NCI-H2107 (cell line): ENCODE measurements at places on chromosomes 12 and 14.
A peak's percentile ranks its signal among the peaks of the same experiment; 100 is the strongest.

- DNase-seq, result no peak
Observed at GRCh38 chr14:38074754-38075153, 132.9 kb upstream of the SSTR1 start.

DNA sequence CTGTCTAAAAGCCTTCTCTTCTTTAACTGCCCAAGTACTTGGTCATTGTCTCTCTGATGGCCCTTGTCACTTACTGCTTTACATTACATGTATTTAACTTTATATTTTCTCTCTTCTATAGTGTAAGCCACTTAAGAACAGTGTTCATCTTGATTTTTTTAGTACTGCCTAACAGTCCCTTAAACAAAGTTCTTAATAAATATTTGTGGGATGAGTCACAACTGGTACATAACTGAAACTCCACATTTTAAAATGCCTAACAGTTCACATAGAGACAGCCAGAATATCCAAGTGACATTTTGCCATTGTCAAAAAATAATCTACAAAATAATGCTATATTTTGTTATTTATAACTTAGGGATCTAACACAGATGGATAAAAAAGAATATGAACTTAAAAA lies 146.6 kb downstream of the STXBP6 start:
- DNase-seq, result no peak

DNA sequence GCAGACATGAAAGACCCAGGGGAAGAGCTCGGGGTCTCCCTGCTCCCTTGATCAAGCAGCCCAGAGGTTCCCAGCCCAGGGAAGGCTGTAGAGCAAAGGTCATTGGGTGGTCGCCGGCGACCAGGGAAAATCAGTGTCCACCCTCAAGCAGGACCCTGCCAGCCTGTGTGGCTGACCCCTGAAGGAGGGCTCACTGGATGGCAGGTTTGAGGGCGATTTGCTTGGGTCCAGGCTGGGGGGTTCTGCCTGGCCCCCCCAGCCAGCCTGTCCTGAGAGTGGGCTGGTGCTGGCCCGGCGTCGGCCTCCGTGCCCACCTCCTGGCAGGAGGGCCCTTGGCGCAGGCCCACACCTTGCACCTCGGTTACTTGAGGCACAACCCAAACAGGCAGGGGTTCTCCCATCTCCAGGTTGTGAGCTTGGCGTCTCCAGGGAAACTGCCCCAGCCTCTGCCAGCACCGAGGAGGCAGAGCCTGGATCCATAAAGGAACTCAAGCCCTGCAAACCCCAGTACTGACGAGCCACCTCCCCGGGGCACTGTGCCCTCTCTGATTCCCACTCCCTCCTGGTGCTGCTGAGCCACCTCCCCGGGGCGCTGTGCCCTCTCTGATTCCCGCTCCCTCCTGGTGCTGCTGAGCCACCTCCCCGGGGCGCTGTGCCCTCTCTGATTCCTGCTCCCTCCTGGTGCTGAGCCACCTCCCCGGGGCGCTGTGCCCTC lies 329.0 kb upstream of the SFSWAP start:
- no peak for DNase-seq

- DNase-seq, result no peak
Observed at GRCh38 chr12:65327207-65328076, 49.0 kb downstream of the MSRB3 start.

GRCh38 chr12:25861226-25861625 lies 97.3 kb upstream of the RASSF8 start:
- no peak for DNase-seq

GRCh38 chr14:97413022-97413539 lies 615.9 kb downstream of the VRK1 start:
- DNase-seq, result no peak

GRCh38 chr14:24895243-24895583 lies 154.7 kb downstream of the STXBP6 start:
- no peak for DNase-seq

- DNase-seq, result peak; percentile 29
Observed at GRCh38 chr12:104457746-104458693, 1.3 kb downstream of the CHST11 start.

- DNase-seq, result no peak
Observed at GRCh38 chr12:60349232-60349978, 753.6 kb downstream of the SLC16A7 start.

GRCh38 chr14:105588236-105588860 lies 62.0 kb downstream of the TMEM121 start:
- no peak for DNase-seq

- DNase-seq, result no peak
Observed at GRCh38 chr12:89622115-89622514, 86.5 kb downstream of the ATP2B1 start.

- no peak for DNase-seq
Observed at GRCh38 chr12:89848732-89849131, 140.1 kb upstream of the ATP2B1 start.

DNA sequence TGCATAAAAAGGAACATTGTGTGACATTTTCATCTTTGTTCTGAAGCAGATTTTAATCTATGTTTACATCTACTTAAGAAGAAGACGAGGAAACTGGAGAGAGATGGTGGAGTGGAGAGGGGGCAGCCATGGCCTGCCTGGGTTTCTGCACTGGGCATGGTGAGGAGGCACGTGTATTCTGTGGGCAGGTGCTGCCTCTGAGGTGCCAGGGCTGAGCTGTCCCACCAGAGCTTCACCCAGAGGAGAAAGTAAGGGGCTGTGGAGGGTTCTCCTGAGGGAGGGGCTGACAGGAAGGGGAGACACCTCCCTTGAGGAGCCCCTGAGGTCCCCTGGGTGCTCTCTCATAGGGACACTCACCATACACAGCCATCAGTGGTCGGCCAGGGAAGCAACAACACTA lies 372.4 kb upstream of the OR4E1 start:
- no peak for DNase-seq

- no peak for DNase-seq
Observed at GRCh38 chr12:40033242-40033630, 72.6 kb downstream of the SLC2A13 start.

DNA sequence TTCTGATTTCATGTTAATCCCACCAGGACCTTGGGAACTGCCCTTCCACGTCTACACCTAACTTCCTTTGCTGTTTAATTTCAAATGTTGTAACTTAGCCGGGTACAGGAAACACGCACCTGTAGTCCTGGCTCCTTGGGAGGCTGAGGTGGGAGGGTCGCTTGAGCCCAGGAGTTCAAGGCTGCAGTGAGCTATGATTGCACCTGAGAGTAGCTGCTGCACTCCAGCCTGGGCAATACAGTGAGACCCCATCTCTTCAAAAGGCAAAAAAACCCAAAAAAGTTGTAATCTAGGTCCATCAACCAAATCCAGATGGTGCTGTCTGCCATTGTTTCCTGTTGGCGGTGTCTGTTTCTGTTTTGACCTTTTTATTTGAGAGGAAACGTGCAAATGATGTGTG lies 14.5 kb downstream of the BCL7A start:
- no peak for DNase-seq

- no peak for DNase-seq
Observed at GRCh38 chr12:30845676-30846075, 80.9 kb upstream of the TSPAN11 start.

GRCh38 chr12:69501154-69501895 lies 31.1 kb downstream of the FRS2 start:
- no peak for DNase-seq

DNA sequence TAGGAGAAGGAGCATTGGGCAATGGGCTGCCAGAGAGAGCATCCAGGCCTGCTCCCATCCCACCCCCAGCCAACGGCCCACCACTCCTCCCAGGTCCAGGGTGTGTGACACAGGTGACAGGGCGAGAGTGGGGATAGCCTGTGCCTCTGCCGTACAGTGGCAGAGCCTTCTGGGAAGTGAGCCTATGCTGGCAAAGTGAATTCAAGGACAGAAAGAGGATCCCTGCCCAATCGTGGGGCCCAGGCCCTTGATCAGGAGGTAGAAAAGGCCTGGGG lies 553 bp upstream of the KRT79 start:
- no peak for DNase-seq

DNA sequence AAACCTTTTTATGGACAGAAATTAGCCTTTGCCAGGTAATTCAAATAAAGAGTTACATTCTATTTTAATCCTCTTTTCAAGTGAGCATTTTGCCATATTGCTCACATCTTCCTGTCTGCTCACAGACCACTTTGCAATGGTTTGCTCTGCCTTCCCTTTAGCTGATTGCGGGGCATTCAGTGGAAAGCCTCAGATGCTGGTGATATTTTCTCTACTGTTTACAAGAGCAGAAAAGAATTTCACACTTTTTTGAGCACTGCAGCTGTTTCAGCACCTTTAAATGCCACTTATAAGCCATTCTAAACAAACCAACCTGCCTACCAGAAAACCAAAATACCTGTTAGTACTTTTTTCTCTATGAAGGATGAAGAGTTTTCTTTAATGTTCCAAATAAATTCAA lies 195.7 kb upstream of the LRIG3 start:
- DNase-seq, result no peak

DNA sequence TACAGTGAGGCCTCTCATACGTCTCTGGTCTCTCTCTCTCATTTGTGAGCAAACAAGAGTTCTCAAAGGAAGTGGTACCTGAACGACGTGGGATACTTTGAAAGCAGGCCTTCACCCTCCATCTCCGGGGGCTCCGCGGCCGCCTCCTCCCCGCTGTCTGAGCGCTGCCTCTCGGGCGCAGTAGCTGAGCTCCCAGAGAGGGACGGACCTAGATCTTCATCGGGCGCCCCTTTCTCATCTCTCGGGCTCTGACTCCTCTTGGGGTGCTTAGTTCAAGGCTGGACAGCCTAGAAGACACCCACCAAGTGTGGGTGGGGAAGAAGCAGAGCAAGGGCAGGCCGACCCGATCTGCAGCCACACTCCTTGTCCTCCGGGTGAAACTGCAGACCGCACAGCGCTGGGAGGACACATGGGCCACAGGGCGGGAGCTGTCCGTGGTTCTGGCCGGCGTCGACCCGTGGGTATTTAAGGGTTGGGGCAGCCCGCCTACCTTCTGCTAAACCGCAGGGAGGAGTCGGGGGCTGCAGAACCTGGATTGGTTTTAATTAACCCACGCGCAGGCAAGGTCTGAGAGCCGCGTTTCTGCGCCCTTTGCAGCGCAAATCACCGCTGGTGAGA lies 92.7 kb downstream of the PAH start:
- DNase-seq, result no peak

- no peak for DNase-seq
Observed at GRCh38 chr12:50728417-50728816, 35.5 kb upstream of the ATF1 start.

DNA sequence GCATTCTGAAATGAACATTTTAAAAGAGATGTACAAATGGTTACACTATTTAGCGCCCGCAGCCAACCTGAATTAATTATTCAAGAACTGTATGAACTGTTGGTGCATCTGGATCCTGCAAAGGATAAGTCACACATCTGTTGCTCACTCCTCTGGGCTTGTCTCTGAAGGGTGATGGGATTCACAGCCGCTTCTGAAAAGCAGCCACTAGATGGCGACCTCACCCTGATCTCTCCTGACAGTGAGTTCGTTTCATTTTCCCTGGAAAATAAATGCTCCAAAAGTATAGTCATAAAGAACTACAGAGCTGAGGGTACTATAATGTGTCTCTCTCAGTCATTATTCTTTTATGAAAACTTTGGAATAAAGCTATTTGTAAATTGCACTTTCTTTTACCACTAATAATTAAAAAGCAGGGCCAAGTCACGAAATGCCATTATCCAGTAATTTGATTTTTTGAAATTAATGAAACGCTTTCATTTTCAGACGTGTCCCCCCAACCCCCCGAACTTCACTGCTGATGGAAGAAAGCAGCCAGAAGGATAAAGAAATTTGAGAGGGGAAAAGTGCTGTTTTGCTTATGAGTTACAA lies 789.6 kb downstream of the NRXN3 start:
- DNase-seq, result peak; percentile 70

DNA sequence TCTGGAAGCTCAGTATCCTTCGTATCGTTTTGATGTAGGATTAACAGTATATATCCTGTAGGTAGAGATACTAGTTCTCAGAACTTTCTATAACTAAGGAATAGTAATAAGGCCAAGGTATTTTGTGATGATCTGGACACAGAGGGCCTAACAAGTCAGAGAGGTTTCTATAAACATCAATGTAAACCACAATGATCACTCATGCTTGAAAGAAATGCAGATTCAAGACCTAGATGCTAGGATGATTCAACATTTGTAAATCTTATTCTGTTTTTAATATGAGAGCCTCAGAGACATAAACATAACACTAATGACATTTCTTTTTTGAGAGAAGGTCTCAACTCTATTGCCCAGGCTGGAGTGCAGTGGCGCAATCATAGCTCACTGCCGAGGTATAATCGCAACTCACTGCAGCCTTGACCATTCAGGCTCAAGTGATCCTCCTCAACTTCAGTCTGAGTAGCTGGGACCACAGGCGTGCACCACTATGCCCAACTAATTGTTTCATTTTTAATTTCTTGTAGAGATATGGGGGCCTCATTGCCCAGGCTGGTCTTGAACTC lies 16.2 kb downstream of the SUPT16H start:
- DNase-seq, result no peak

DNA sequence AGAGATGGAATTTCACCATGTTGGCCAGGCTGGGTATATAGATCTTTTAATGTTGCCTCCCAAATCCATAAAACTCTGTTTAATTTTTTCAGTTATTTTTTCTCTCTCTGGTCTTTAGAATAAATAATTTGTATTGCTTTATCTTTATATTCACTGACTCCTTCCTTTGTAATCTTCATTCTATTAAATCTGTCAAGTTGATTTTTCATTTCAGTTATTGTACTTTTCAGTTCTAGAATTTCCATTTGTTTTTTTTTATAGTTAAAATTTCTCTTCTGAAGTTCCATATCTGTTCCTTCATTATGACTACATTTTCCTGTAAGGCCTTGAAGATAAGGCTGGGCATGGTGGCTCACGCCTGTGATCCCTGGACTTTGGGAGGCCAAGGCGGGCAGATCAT lies 13.6 kb upstream of the SPPL3 start:
- no peak for DNase-seq

- no peak for DNase-seq
Observed at GRCh38 chr12:6769666-6770065, 2.7 kb upstream of the LAG3 start.

- DNase-seq, result no peak
Observed at GRCh38 chr14:90452366-90452765, 55.5 kb downstream of the CALM1 start.

GRCh38 chr14:26304056-26304455 lies 293.8 kb downstream of the NOVA1 start:
- DNase-seq, result no peak

- no peak for DNase-seq
Observed at GRCh38 chr14:101135796-101136742, 232.5 kb upstream of the RTL1 start.

DNA sequence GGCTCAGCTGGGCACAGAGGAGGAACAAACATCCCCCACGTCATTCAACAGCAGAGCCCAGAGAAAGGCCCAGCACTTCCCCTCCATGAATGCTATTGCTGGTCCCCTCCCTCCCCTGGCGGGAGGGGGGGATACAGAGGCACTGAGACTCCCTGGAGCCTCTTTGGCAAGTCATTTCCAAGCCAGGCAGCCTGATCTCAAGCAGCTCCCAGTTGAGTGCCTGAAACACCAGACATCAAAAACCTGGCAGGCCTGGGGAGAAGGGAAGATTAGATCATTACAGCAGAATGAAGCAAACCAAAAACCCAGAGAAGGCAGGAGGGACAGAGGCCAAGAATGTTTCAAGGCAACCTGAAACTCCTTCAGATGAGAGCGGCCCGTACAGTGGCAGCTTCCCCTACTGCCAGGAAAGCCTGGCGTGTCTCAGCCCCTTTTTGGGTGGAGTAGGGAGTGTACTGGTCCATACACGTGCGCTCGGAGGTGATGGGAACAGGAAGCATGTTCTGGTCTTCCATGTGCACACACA lies 92.1 kb downstream of the LRRC74A start:
- DNase-seq, result peak; percentile 81
